ENCODE measurements at places on chromosomes 3 and 15.

DNA sequence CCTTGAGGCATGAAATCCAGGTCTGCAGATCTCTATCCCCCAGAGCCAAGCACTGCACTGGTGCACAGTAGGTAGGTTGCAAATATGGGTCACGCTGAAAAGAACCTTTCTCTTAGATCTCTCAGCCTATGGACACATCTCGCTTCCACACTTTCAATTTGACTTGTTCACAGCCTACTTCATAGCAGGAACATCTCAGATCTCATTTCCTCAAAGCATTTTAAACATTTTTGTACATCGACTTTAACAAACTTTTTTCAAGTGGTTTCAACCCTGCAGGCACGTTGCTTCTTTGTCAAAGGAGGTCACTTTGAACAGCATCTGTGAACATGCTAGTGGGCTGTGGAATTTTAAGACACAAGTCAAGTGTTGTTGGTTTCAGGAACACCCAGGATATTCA is 76.0 kb downstream of the SLC12A8 start:
- DNase-seq: no peak

- no peak for DNase-seq
Measured at GRCh38 chr3:128185630-128186447, 32.6 kb downstream of the EEFSEC start.

DNA sequence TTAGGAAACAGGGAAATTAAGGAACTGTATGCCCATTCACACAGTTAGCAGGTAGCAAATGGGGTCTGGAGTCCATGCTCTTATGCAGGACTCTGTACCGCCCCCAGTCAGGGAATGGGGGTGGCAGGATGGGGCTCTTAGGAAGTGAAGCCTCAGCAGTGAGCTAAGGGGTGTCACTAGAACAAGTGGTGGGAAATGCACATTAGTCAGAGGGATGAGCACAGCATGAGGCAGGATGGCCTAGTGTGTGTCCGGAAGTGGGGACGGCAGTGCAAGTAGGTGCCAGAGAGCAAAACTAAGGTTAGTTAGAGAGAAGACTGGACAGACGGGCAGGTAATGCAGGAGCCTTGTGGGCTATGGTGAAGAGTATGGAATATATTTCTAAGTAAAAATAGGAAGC is 60.7 kb downstream of the ST3GAL6 start:
- DNase-seq: no peak

DNA sequence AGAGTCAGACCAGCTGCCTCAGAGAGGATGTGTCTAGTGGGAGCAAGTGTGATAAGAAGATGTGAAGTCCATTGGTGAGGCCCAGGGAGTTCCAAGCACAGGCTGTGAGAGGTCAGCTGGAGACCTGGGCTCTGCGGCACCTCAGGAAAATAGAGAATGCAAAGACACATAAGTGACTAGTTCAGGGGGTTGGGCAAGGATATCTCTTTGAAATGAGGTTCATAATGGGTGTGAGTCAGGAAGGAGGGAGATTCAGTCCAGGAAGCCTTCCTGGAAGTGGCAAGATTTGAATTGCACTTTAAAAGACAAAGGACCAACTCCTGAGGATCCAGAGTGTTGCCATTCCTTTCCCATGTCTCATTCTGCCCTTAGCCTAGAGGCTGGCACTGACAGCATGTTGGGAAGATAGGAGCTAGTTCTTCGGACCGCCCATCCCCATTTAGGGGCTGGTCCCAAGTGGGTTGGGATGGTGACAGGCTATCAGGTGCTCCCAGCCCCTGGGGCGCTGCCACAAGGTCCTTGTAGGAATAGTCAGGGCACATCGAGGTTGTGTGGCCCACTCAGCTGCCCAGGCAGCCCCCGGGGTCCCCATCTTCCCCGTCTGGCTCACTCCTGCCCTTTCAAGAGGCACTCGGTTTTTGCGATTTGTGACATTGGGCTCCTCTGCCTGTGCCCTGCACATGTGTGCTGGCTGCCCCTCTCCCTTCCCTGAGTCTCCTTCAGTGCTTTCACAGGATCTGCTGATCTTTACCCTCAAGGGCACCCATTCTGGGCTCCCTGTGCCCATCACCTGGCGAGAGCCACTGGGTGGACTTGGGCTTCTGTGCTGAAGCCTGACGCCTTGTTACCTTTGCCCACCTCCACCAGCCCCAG is 23.7 kb downstream of the ESYT3 start:
- no peak for DNase-seq

GRCh38 chr3:54243056-54243931 is 120.9 kb downstream of the CACNA2D3 start:
- peak; percentile 50 for DNase-seq

- DNase-seq: no peak
Measured at GRCh38 chr15:82530606-82531379, 9.5 kb downstream of the RPS17 start.

DNA sequence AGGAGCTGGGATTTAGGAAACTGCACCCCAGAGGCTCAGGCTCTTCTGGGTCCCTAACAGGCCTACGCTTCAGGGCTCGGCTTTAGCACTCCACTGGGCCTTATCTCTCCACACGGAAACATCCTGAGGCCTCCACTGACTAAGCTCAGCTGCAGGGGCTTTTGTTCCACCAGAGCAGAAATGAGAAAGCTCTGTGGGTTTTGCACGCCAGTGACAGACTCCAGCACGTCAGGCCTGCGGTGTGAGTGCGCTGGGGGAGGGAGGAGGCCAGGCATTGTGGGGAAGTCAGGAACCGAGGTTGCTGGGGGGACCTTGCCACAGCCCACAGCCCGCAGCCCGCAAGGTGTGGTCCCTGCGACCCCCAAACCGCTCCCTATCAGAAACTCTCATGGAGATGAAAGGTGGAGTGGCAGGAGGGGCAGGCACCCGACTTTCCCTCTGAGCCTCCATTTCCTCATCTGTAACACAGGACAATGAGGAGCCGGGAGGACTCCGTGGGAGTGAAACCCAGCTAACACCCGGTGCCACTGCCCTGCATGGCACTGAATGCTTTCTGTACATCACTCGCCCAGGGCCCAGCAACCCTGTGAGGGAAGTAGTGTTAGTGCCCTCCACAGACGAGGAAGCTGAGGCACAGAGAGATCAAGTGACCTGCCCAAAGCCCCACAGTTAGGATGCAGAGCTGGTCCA is 106.5 kb downstream of the TPRA1 start:
- DNase-seq: no peak

DNA sequence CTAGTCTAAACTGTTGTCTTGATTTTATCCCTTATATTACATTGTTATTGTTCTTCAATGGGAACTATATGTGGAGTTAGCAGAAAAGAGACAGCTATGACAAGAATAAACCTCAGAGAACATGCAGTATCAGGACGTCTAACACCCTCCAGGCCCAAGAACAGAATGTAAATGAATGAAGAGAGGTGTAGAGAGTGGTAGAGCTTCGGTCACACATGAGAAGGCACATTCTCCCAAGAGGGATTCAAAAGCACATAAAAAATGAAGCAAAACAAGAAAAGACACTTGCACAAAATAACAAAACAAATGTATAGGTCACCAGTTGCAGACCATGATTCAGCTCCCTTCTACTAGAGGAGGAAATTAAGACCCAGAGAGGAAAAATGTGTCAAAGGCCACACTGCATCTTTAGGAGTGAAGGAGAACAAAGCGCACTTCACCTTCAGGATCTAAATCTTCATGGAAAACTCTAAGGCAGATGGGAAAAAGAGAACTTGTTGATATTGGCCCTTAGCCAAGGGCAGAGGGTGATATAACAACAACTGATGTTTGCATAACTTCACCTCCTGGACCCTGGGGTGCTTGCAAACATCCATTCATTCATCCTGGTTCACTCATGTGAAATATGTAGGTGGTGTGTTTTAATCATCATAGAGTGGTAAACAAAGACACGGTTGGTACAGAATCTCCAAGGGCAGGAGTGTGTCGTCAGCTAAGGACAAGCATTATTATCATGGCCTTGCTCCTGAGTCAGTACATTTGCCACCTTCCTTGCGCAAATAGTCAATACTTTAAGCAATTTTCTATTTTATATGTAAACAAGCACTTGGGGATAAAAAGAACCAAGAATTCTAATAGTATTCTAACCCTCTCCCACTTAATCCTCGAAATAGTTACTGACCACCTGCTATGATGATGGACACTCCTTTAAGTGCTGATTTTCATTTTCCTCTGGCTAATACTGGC is 8.8 kb downstream of the NEK10 start:
- DNase-seq: no peak

- DNase-seq: no peak
Measured at GRCh38 chr15:71638876-71639275, 171.5 kb upstream of the NR2E3 start.

DNA sequence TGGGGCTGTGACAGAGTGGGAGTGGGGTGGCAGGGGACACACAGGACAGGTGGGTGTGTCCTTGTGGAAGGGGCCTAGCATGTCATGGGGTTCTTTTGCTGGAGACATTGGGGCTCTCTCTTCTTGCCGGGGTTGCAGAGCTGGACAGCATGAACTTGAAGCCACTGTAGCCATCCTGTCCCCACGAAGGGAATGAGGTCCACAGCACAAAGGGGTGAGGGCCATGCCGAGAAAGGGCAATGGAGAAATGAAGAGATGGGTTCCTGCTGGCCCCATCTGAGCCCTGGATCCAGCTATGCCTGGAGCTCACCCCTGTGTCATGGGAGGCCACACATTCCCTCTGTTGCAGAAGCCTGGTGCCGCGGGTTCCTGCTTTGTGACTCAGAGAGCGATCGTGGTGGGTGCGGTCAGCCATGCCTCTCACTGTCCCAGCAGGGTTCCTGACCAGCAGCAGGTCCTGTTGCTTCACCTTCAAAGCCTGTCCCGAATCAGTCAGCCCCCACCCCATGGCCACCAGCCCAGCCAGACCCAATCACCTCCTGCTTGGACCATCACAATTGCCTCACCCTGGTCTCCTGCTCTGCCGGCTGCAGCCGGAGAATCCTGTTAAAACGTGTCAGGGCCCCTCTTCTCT is 50.0 kb downstream of the DNAJB8 start:
- no peak for DNase-seq

GRCh38 chr3:57132674-57133073 is 32.5 kb downstream of the IL17RD start:
- no peak for DNase-seq

GRCh38 chr3:31289584-31289983 is 243.1 kb upstream of the STT3B start:
- DNase-seq: no peak

- DNase-seq: no peak
Measured at GRCh38 chr15:61056386-61056785, 172.7 kb downstream of the RORA start.

DNA sequence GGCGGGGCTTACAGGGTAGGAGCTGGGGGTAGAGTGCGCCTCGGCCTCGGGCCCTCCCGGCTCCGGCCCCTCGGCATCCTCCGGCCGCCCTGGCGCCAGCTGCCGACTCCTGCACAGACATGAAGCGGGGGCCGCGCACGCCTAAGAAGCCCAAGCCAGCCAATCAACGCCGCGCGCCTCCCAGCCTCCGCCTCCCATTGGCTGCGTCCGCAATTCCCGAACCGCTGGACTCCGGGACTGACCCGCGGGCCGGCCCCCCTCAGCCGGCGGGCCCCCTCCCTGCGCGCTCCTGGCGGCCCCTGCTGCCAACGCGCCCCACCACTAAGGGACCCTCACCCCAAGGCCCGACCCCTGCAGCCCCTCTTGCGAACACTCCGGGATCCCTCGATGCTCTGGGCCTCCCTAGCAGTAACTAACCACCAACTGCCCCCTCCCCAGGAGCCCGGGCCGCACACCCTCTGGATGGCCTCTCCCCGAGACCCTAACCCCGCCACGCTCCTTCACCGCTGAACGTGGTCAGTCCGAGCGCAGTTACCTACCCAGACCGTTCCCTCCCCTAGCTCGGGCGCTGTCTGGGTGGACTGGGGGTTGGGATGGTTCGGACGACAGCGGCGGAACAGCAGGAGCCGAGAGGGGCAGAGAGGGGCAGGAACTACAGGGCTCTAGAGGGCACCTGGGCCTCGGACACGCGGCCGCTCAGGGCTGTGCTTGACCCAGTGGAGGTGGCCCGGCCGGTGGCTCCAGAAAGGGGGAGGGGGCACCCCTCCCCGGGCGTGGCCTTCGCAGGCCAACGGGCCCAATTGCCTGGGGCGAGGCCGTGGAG is 5.0 kb downstream of the GATA2 start:
- peak; percentile 50 for DNase-seq
